Fibroblast of the aortic adventitia (primary cell): ENCODE measurements at places on chromosomes 11 and 22. TPM values are rescaled to one million over a fixed set of nuclear protein-coding genes. Genes with fewer than 3 reads are reported as not detected.

TESMIN gene
- 1.2 TPM in 1 of 2 replicates, not detected in the other for total RNA-seq

PPME1 gene
- total RNA-seq: 20.8 and 22.4 TPM in 2 replicates

OR2AG2 gene
- 0.09 and 0.33 TPM in 2 replicates for total RNA-seq

SLC25A18 gene
- 0.16 TPM in 1 of 2 replicates, not detected in the other for total RNA-seq

XKR3 gene
- total RNA-seq: 0.09 TPM in 1 of 2 replicates, not detected in the other

MAJIN gene
- not detected in 2 replicates for total RNA-seq

TSPO gene
- 129 and 222 TPM in 2 replicates for total RNA-seq

RFPL3 gene
- not detected in 2 replicates for total RNA-seq

GAB4 gene
- total RNA-seq: not detected in 2 replicates

NRXN2 gene
- 3.3 and 3.4 TPM in 2 replicates for total RNA-seq

NEFH gene
- total RNA-seq: 0.49 and 0.54 TPM in 2 replicates

CSNK2A3 gene
- total RNA-seq: 1.6 and 4.7 TPM in 2 replicates

KIRREL3 gene
- 0.08 and 0.45 TPM in 2 replicates for total RNA-seq

MS4A3 gene
- not detected in 2 replicates for total RNA-seq

CARD10 gene
- total RNA-seq: 5.8 and 13.1 TPM in 2 replicates

SLC39A13 gene
- total RNA-seq: 28.5 and 47.5 TPM in 2 replicates

ALDH3B2 gene
- not detected in 2 replicates for total RNA-seq
